ENCODE measurements at places on chromosomes 5 and 9.
A peak's percentile ranks its signal among the peaks of the same experiment; 100 is the strongest.

GRCh38 chr5:143801252-143801939, 10.6 kb upstream of the HMHB1 start:
- no peak for DNase-seq

- no peak for DNase-seq
Measured at GRCh38 chr5:162091336-162091735, 23.8 kb downstream of the GABRG2 start.

DNA sequence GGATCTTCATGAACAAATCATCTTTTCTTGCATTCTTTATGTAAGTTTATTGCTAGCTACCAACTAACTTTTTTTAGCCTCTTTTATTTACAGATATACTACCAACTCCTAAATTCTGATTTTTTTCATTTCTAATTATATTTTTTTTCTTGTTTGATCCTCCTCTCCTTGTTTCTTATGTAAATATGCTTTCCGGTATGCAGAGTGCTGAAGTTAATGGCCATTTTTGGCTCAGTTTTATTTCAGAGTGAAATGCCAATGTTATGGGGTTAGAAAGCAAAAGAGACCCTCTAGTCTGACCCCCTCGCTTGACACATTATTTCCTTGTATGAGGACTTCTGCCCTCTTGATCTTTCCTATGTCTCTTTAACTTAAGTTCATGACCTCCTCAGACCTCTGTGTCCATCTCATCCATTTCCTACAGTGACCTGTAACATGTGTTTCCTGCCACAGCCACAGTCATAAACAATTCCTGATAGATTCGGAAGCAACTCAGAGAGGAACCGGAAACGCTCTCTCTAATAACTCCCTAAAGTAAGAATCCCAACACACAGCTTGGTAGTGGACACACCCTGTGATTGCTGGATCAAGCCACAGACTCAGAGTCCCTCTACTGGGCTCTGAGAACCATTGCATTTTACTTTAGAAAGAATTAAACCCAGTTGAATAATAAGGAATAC, 42.9 kb upstream of the AFAP1L1 start:
- peak; percentile 94 for DNase-seq

DNA sequence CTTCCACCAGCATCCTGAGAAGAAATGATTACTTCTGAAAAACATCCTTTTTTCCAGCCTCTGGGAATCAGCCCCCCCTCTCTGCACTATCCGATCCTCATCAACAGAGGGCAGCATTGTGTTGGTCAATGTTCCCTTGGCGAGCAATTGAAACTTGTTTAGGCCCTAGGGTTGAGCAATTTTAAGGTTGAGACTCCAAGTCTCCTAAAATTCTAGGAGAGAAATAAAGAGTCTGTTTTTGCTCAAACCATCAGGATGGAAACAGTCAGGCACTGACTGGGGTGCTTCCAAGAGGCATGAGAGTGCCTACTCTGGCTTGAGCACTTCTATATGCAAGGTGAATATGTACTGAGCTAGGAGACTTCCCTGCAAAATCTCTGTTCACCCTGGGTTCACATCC, 12.4 kb upstream of the CYFIP2 start:
- DNase-seq, result peak; percentile 64

DNA sequence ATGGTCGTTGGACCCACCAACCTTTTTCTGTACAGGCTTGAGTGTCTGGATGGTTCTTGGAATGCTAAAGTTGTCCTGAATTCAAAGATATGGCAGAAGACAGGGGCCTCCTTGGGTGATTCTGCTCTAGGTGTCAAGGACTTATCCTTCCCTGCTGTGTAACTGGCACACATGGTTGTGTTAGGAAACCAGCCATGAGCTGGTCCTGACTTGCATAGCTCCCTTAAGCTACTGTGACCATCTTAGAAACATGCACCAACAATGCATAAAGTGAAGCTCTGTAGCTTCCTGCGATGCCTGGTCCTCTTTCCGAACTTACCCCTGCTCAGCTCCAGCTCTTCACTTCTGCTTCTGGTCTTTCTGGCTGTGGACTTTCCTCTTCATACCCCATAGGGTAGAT, 224.6 kb downstream of the TLE4 start:
- no peak for DNase-seq

GRCh38 chr9:116152941-116153764, 438 bp upstream of the PAPPA start:
- peak; percentile 94 for DNase-seq

- DNase-seq, result no peak
Measured at GRCh38 chr5:120988491-120988890, 524.4 kb downstream of the PRR16 start.

DNA sequence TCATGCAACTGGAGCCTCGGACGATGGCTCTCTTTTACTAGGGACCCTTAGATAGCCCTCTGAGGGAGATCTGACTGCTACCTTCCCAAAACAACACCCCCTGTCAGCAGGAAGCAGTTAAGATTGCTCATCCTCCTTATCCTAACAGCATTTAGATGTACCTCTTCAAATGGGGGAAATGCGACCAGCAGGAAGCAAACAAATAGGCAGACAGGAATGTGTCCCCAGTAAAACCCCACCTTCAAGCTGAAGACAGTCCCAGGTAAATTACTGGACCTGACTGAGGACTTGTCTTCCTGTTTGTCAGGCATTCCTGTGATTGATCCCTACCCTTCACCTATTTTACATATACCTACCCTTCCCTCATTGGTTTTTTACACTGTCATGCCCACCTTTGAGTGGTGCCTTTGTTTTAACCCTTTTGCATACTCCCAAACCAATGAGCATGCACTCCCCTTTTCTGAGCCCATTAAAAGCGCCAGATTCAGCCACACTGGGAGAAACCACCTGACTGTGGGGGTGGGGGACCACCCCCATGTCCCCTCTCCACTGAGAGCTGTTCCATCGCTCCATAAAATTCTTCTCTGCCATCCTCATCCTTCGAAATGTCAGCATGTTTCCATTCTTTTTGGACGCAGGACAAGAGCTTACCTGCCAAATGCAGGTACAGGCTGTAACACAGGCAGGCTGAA, 954.0 kb upstream of the CDH6 start:
- no peak for DNase-seq

GRCh38 chr9:129871046-129871445, 35.8 kb downstream of the USP20 start:
- no peak for DNase-seq

GRCh38 chr5:112270299-112271293, 148.5 kb downstream of the EPB41L4A start:
- DNase-seq, result no peak

- DNase-seq, result no peak
Measured at GRCh38 chr9:4507306-4508130, 17.2 kb downstream of the SLC1A1 start.

DNA sequence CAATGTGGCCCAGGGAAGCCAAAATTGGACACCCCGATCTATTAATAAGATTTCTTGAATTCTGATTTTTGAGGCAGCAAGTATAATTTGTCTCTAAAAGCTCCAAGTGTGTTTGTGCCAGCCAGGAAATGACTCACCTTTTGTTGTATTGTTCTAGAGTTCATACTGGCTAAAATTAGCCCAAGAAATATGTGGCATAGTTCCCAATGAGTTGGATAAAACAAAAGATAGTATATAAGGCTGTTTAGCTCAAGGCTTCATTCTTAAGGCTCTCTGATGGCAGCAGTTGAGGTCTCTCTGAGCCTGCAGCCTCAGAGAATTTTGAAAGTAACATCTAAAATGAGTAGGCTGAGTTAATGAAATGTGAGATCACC, 21.6 kb downstream of the HMGXB3 start:
- DNase-seq, result peak; percentile 96

GRCh38 chr5:135993880-135994636, 34.7 kb upstream of the TGFBI start:
- DNase-seq, result no peak

DNA sequence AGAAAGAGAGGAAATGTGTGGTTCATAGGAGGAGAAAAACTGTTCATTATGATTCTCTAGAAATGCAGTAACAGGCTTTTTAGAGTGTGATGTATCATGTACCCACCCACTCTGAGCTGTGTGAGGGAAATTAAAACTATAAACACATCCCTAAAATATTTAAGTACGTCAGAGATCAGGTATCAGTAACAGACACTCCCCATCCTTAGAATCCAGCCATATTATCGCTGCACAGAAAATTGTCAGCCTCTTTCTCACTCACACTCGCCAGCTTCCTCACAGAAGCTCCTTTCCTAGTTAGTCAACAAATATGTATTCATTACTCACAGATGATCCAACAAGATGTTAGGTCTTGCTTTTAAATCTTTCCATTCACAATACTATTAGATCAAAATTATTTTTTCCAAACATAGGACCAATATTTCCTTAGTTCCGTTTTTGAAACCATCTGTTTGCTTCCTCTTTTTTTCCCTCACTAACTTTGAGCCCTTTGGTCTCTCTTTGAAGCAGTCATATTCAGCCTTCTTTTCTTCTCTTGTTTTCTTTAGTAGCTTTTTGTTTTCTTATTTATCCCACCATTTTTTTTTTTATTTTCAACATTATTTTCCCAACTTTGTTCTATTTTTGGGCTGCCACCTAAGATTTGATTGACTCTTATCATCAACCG, 13.6 kb upstream of the MAST4 start:
- DNase-seq, result peak; percentile 63

DNA sequence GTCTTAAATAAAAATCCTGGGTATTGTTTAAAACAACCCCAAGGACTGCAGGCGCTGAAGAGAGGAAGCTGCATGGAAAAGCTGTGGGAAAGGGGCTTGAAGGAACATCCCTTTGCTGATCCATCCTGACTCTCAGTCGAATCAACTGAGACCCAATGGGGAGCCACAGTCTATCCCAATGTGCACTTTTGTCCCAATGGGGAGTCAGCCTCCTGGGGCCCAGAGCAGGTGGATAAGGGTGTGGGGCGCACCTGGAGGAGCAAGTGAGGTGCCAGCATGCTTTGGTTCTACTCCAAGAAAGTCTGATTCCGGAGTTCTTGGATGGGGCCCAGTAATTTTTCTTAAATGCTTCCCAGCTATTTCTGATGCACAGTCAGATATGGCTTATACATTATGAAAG, 118.1 kb downstream of the COL23A1 start:
- no peak for DNase-seq

DNA sequence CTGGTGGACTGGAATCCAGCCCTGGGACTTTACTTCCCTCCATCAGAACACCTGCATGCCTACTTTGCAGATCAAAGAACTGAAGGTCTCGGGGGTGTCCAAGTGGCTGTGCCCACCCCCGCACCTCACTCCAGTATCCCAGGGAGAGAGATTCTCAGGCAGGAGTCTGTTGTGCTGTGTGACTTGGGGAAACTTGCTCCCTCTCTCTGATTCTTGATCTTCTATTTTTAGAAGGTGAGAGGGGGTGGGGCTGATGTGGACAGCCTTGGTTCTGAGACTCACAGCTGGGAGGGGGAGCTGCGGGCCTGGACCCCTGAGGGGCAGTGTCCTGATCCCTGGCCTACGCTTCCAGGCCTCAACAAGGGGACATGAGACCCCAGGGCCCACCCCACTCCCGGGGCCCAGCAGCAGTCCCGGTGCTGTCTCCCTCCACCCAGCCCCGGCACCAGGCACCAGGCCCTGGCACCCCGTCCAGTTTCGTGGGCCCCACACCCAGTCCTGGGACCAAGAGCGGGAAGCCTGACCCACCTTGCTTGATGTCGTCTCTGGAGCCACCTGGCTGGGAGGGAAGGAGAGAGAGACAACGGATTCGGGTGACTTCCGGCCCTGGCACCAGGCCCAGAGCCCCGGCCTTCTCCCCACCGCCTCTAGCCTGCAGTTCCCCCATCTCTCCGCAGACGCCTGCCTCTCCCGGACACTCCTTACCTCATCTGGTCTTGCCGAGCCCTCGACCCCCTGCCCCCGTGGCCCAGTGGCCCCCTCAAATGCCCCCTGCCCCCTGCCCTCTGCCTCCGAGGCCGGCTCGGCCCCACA, 74.0 kb upstream of the SPTLC1 start:
- no peak for DNase-seq

GRCh38 chr9:95206143-95206542, 111.4 kb downstream of the FANCC start:
- DNase-seq, result peak; percentile 8

GRCh38 chr5:96863114-96863513, 13.2 kb upstream of the ERAP2 start:
- DNase-seq, result no peak

DNA sequence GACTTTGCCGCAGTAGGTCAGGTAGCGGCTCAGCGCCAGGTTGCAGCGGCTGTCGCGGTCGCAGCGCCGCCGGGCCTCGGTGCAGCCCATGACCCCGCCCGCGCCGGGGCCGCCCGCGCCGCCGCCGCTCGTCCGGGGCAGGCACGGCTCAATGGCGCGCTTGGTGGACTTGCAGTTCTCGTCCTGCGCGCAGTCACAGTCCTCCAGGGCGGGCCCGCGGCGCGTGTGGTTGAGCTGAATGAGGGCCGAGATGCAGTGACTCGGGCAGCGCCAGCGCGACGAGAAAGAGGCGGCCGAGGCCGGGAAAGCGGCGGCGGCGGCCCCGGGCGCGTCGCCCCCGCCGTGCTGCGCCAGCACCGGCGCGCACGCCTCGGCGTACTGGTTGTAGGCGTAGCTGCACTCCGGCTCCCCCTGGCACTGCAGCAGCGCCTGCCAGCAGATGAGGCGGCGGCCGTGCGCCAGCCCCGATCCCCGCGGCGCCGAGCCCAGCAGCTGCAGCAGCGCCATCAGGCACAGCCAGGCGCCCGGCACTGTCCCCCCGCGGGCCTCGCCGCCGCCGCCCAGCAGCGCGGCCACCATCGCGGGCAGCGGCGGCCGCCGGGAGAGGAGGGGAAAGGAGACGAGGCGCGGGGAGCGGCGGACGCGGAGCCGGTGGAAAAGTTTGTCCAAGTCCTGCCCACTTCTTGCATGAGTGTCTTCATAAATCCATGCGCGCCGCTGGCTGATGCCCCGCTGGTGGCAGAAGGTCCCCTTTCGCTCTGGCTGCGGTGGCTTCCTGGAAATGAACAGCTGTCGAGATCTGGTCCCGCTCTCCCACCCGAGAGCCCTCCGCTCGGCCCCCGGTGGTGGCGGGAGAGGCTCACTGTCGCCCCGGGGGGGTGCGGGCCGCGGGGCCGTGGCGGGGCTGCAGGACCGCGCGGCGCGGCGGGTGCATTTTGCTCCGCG, 833 bp downstream of the GAS1 start:
- DNase-seq, result peak; percentile 72

GRCh38 chr5:118325931-118326330, 662.4 kb downstream of the DTWD2 start:
- no peak for DNase-seq

DNA sequence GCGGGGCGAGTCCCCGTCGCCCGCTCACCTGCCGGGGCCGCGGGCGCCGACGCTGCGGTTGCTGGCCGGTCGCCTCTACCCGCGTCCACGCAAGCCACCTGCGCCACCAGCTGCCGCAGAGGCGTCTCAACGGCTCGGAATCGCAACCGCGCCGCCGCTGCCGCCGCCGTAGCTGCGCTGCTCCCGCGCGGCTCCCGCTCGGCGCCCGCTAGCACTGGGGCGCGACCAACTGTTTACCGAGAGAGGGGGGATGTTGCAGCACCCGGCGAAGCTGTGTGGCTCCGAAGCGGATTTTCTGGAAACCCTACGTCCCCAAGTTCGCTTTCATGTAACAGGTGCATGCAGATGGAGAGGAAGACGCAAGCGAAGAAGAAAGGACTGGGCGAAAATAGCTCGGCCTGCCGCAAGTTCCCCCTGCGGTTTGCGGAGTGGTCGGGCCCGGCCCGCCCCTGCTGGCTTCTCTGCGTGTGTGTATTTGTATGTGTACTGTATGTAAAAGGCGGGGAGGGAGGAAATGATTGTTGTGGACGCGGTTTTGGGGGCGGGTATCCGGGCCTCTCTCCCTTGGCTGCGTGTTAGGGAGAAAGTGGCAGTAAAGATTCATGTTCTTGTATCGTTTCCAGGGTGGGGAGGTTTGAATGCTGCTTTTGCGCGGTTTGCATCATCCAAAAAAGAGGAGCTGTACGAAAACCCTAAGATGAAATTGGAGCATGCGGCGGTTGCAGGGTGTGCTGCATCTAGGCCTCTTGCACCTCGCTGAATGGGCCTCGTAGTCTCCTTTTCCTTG, at the start of gene PSIP1:
Gene PSIP1 (minus strand): TSS at position 182 of the 787 bp plus-strand sequence. CDS start 782 bp downstream, outside the sequence.
- DNase-seq, result peak; percentile 84

Data from fibroblast of pulmonary artery (primary cell).